ENCODE measurements at places on chromosomes 6 and 20. TPM values are rescaled to one million over a fixed set of nuclear protein-coding genes. Genes with fewer than 3 reads are reported as not detected.
A peak's percentile ranks its signal among the peaks of the same experiment; 100 is the strongest.

The BTNL2 gene
- not detected for total RNA-seq

DNA sequence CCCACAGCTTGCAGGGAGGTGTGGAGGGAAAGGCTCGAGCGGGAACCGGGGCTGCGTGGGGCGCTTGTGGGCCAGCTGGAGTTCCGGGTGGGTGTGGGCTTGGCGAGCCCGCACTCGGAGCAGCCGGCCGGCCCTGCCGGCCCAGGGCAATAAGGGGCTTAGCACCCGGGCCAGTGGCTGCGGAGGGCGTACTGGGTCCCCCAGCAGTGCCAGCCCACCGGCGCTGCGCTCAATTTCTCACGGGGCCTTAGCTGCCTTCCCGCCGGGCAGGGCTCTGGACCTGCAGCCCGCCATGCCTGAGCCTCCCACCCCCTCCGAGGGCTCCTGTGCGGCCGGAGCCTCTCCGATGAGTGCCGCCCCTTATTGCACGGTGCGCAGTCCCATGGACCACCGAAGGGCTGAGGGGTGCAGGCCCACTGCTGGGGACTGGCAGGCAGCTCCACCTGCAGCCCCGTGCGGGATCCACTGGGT lies 1242.2 kb upstream of the EYS start:
- DNase-seq, result no peak

DNA sequence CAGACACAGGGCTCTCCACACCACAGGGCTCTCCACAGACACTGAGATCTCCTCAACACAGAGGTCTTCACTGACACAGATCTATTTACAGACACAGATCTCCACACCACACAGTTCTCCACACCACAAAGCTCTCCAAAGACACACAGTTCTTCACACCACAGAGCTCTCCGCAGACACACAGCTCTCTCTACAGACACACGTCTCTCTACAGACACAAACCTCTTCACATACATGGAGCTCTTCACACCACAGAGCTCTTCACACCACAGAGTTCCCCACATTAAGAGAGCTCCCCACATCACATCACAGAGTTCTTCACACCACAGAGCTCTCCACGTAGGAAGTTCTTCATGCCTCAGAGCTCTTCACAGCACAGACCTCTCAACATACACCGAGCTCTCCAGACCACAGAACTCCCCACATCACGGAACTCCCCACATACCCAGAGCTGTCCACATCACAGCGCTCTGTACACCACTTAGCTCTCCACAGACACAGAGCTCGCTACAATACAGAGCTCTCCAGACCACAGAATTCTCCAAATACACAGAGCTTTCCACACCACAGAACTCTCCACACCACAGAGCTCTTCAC lies 53.9 kb downstream of the ERMARD start:
- no peak for DNase-seq

DNA sequence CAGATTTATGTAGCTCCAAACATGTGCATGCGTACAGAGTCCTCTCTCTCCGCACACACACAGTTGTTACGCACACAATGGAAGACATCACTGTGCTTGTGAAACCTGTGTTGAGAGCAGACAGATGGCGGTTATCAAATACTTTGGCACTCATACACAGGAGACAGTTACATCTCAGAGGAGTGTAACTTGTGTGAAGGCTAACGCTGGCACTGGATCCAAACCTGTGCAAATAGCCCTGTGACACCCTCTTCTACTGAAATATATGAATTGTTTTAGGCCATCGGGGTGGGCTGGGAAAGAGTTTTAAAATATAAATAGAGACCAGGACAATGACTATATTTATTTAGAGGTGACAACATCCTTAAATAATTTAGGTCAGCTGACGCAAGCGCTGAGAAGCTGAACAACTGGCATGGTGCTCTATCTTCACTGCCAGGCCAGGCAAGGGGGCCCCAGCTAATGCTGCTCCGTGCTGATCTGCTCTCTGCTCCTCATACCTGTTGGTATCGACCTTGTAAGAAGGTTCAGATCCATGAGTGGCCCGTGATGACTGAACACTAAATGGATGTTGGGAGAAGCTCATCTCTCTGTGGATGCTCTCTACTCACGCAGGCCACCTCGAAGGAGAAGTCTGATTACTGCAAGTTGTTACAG lies 69.4 kb downstream of the FOXC1 start:
- peak; percentile 69 for DNase-seq

Data from Right ventricle myocardium inferior (tissue), 1 donor.